ENCODE measurements at places on chromosomes 4 and X. TPM values are rescaled to one million over a fixed set of nuclear protein-coding genes. Genes with fewer than 3 reads are reported as not detected.

- H3K27me3 ChIP-seq = peaks cover 1% of the 10 kb centered on the region
- no peak overlapping the region for H3K27ac ChIP-seq
- H3K4me1 ChIP-seq = no peaks in the 10 kb centered on the region
- no peak overlapping the region for H3K4me3 ChIP-seq
- DNase-seq = no peak
Observed at GRCh38 chr4:75259306-75259705, 254.9 kb downstream of the RCHY1 start.

DNA sequence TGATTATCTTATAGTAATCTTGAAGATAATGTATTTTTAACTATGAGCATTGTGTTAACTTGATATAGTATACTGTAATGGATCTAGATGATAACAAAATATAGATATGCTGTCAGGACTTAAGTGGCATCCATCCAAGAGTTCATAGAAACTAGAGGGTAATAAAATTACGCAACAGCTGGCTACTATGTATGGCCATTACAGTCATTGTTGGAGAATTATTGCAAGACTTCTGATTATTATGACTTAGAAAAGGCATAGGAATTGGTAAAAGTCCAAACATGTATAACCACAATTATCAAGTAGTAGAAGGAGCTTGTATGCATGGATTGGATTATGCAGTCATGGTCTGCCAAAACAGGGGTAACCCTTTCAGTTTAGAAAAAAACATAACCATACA lies 9.5 kb downstream of the OGT start:
- H3K4me3 ChIP-seq = peak overlapping the region; percentile 42
- H3K27me3 ChIP-seq = no peaks in the 10 kb centered on the region
- DNase-seq = peak; percentile 42
- peaks cover 65% of the 10 kb centered on the region for H3K4me1 ChIP-seq
- peak overlapping the region; percentile 91 for H3K27ac ChIP-seq

- no peak overlapping the region for H3K4me3 ChIP-seq
- H3K27me3 ChIP-seq = peaks cover 1% of the 10 kb centered on the region
- H3K4me1 ChIP-seq = peaks cover 23% of the 10 kb centered on the region
Observed at GRCh38 chrX:39869846-39870601, 227.7 kb downstream of the BCOR start.

GRCh38 chrX:40087425-40088298 lies 10.1 kb downstream of the BCOR start:
- H3K4me3 ChIP-seq = no peak overlapping the region
- H3K36me3 ChIP-seq = no peaks in the 10 kb centered on the region
- H3K4me1 ChIP-seq = peaks cover 64% of the 10 kb centered on the region
- peaks cover 4% of the 10 kb centered on the region for H3K27me3 ChIP-seq
- DNase-seq = peak; percentile 45

DNA sequence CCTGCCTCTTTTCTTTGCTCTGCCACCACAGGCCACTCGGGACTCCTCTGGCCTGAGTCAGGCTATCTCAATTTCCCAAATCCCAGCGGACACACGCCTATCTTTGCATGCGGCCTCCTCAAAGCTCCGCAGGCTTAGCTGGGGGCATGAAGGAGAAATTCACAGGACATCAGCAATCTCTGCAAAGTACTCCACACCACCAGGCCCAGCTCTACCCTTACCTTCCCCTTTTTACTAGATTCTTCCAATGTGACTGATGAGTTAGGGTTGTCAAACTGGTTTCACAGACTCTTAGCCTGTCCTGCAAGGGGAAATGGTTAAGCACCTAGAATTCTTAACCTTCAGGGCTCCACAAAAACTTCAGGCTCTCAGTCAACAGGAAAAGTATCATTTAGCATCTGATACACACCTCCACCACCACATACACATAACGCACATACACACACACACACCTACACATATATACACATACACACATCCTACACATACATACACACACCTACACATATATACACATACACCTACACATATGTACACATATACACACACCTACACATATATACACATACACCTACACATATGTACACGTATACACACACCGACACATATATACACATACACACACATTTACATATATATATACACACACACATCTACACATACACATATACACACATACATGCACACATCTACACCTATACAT lies 349.1 kb downstream of the ANK2 start:
- no peak overlapping the region for H3K4me3 ChIP-seq
- no peak for DNase-seq
- H3K27ac ChIP-seq = no peak overlapping the region

DNA sequence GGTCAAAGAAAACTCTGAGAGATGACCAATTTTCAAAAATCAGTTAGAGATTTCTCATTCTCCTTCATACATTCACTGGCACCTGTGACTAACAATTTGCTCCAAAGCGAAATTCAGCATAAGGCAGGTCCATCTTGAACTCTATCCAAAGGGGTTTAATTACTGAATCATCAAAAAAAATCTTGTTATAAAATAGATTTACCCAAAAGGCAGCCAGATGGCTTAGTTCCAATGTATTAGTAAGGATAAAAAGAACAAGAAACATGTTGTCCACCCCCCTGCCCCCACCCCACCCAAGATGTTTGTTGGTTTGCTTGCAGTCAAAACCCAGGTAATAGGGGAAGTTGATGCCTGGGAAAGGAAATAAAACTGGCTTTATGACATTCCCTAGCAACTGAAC lies 200.3 kb downstream of the ANTXR2 start:
- H3K27ac ChIP-seq = no peak overlapping the region
- H3K27me3 ChIP-seq = peaks cover 5% of the 10 kb centered on the region
- no peaks in the 10 kb centered on the region for H3K36me3 ChIP-seq
- H3K4me1 ChIP-seq = no peaks in the 10 kb centered on the region
- H3K4me3 ChIP-seq = no peak overlapping the region
- no peak for DNase-seq

Gene ARSJ
- 42.2 TPM for total RNA-seq

GRCh38 chr4:112321776-112322684 lies 24.9 kb downstream of the ALPK1 start:
- peaks cover 5% of the 10 kb centered on the region for H3K4me1 ChIP-seq
- peaks cover 4% of the 10 kb centered on the region for H3K36me3 ChIP-seq
- H3K27me3 ChIP-seq = no peaks in the 10 kb centered on the region
- peak overlapping the region; percentile 29 for H3K4me3 ChIP-seq
- no peak overlapping the region for H3K27ac ChIP-seq
- DNase-seq = peak; percentile 52

GRCh38 chr4:158538911-158539310 lies 17.2 kb downstream of the RXFP1 start:
- no peak for DNase-seq
- H3K27me3 ChIP-seq = peaks cover 5% of the 10 kb centered on the region
- no peak overlapping the region for H3K4me3 ChIP-seq
- no peak overlapping the region for H3K27ac ChIP-seq
- H3K4me1 ChIP-seq = peaks cover 32% of the 10 kb centered on the region

Gene SAGE1
- total RNA-seq = not detected

Gene DCAF4L1
- not detected for total RNA-seq

- peaks cover 22% of the 10 kb centered on the region for H3K4me1 ChIP-seq
- no peaks in the 10 kb centered on the region for H3K36me3 ChIP-seq
- no peaks in the 10 kb centered on the region for H3K27me3 ChIP-seq
- peak overlapping the region; percentile 90 for H3K27ac ChIP-seq
- H3K4me3 ChIP-seq = peak overlapping the region; percentile 84
- DNase-seq = no peak
Observed at GRCh38 chrX:131812847-131813825, 210.0 kb upstream of the STK26 start.

Gene CSN1S1
- total RNA-seq = not detected

Gene DUX4
- not detected for total RNA-seq

Gene WNK3
- not detected for total RNA-seq

Gene ARMCX1
- 35.7 TPM for total RNA-seq

- H3K27ac ChIP-seq = no peak overlapping the region
- no peaks in the 10 kb centered on the region for H3K4me1 ChIP-seq
- no peak overlapping the region for H3K4me3 ChIP-seq
- DNase-seq = no peak
Observed at GRCh38 chrX:121052122-121052521, 4.7 kb downstream of the GLUD2 start.

- peaks cover 26% of the 10 kb centered on the region for H3K4me1 ChIP-seq
- DNase-seq = peak; percentile 46
- peak overlapping the region; percentile 80 for H3K27ac ChIP-seq
- H3K4me3 ChIP-seq = peak overlapping the region; percentile 28
- peaks cover 2% of the 10 kb centered on the region for H3K27me3 ChIP-seq
- no peaks in the 10 kb centered on the region for H3K36me3 ChIP-seq
Observed at GRCh38 chrX:41384051-41384705, 50.2 kb downstream of the DDX3X start.

DNA sequence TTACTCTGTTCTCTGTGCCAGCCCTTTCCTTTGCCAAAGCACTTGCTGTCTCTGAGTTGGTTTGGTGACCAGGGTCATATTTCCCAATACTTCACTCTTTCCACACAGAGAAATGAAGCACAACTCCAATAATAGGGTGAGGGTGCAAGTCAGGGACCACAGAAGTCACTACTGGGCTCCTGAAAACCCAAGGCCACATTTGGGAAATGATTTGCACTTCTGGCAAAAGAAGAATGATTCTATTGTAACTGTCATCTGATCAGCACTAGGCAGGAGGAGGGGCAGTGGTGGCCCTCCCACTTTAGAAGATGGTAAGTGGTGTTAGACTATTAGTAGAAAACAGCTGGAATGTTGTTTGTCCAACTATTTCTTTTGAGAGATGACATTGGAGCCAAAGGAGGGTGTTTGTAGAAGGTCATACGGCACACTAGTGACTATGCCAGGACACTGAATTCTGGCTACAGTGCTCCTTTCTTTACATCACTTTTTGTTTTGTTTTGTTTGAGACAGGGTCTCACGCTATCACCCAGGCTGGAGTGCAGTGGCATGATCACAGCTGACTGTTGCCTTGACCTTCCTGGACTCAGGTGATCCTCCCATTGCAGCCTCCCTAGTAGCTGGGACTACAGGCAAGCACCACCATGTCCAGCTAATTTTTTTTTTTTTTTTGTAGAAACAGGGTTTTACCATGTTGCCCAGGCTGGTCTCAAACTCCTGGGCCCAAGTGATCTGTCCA lies 10.8 kb upstream of the HADH start:
- H3K27me3 ChIP-seq = peaks cover 2% of the 10 kb centered on the region
- H3K4me3 ChIP-seq = no peak overlapping the region
- H3K4me1 ChIP-seq = no peaks in the 10 kb centered on the region
- no peak for DNase-seq
- H3K36me3 ChIP-seq = no peaks in the 10 kb centered on the region

- H3K36me3 ChIP-seq = no peaks in the 10 kb centered on the region
- H3K27me3 ChIP-seq = peaks cover 16% of the 10 kb centered on the region
- H3K4me1 ChIP-seq = no peaks in the 10 kb centered on the region
- no peak overlapping the region for H3K4me3 ChIP-seq
- DNase-seq = no peak
- H3K27ac ChIP-seq = no peak overlapping the region
Observed at GRCh38 chr4:25442863-25443307, 65.8 kb downstream of the ANAPC4 start.

GRCh38 chrX:13803116-13803515 lies 13.8 kb downstream of the GPM6B start:
- no peaks in the 10 kb centered on the region for H3K36me3 ChIP-seq
- peaks cover 8% of the 10 kb centered on the region for H3K27me3 ChIP-seq
- H3K27ac ChIP-seq = no peak overlapping the region

DNA sequence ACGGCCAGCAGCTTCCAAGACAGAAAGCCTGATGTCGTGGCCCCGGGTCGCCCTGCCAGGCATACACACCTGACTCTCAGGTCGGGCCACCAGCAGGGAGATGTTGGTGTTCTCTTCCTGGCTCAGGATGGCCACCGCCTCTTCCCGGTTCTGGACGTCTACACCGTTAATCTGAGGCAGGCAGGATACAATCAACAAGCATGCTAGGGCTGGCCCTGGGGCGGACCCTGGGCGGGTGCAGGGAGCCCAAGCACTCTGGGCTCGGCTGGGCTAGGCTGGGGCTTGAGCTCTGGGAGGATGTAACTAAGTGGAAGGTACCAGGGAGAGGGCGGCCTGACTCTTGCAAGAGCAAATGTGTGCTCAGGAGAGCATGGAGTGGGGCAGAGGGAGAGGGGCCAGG lies 11.0 kb downstream of the SSR4 start:
- H3K27me3 ChIP-seq = peaks cover 5% of the 10 kb centered on the region
- no peaks in the 10 kb centered on the region for H3K4me1 ChIP-seq

Gene CNGA1
- total RNA-seq = not detected

- no peak for DNase-seq
- peaks cover 17% of the 10 kb centered on the region for H3K36me3 ChIP-seq
- H3K4me1 ChIP-seq = peaks cover 39% of the 10 kb centered on the region
- no peak overlapping the region for H3K4me3 ChIP-seq
- peaks cover 1% of the 10 kb centered on the region for H3K27me3 ChIP-seq
Observed at GRCh38 chr4:25797136-25797535, 65.7 kb downstream of the SEL1L3 start.

GRCh38 chr4:113998531-113998930 lies 19.1 kb upstream of the ARSJ start:
- H3K4me3 ChIP-seq = no peak overlapping the region
- H3K4me1 ChIP-seq = peaks cover 22% of the 10 kb centered on the region
- H3K27me3 ChIP-seq = 0 out of 2 replicates have a peak, but pooled peaks cover 2% of the 10 kb centered on the region
- DNase-seq = no peak
- H3K36me3 ChIP-seq = no peaks in the 10 kb centered on the region

Gene RPA4
- total RNA-seq = not detected
